Stimulated activated CD4-positive, alpha-beta T cell treated with anti-CD3 and anti-CD28 coated beads, Interleukin-4, amount 100 ng/mL, for 1 hour (primary cell): ENCODE measurements at places on chromosomes 12 and 14.

DNA sequence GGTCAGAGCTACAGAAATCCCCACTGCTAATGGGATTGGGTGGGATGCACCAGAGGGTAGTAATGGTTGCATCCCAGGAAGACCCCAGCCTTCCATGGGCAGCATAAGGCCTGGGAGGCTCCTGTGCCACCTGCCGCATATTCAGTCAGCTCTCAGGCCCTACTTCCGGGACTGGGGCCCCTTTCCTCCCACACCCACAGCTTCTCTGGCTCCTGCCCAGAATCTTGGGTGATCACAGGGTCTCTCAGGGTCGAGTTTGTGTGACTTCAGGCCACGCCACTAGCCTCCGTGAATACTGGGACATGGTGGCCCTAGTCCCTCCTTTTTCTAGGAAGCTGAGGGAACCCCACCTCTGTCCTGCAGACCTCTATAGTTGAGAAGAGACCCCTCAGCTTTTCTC, 66.8 kb upstream of the RIN3 start:
- DNase-seq = no peak

DNA sequence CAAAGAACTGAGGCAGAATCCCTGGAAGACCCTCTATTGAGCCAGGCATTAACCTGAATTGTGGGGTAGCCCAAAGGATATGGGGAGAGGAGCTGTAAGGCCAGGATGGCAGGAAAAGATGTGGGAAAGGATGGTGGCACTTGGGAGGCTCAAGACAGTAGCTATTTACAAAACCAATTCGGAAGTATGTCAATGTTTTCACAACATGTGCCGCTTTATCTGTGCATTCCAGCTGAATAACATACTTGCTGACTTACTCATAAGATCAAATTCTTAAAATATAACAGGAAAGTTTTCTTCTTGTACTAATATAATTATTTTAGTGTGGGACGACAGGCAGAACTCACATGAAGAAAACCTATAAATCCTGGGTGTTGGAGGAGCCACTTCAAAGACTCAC, 10.6 kb downstream of the BBS10 start:
- DNase-seq = no peak

- DNase-seq = no peak
These were observed 4.2 kb downstream of the TDP1 start for GRCh38 chr14:89959853-89960445.

DNA sequence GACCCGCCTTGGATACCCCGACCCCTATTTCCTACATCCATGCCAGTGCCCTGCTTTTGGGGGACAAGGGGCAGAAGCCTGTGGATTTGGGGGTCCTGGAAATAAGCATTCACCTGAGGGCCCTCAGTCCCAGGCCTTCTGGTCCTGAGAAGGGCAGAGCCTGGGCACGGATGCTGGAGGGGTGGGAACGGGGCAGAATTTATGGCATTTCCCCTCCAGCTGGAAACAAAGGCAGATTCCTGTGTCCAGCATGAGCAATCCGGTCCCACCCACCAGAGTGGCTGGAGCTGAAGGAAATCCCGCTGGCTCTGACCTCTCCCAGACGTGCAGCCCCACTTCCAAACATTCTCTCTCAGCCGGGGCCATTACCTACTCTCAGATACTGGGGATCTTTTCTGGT, 9.3 kb downstream of the ANKRD33 start:
- no peak for DNase-seq

- no peak for DNase-seq
These were observed 346.5 kb downstream of the BCL11B start for GRCh38 chr14:98925354-98926040.

GRCh38 chr12:44247588-44247987, 411.7 kb downstream of the TMEM117 start:
- no peak for DNase-seq
